Stimulated activated CD4-positive, alpha-beta T cell treated with anti-CD3 and anti-CD28 coated beads, Interleukin-12 subunit alpha, Interleukin-12 subunit beta, amount 100 ng/mL, for 48 hours (primary cell): ENCODE measurements at places on chromosomes 11 and 22.

DNA sequence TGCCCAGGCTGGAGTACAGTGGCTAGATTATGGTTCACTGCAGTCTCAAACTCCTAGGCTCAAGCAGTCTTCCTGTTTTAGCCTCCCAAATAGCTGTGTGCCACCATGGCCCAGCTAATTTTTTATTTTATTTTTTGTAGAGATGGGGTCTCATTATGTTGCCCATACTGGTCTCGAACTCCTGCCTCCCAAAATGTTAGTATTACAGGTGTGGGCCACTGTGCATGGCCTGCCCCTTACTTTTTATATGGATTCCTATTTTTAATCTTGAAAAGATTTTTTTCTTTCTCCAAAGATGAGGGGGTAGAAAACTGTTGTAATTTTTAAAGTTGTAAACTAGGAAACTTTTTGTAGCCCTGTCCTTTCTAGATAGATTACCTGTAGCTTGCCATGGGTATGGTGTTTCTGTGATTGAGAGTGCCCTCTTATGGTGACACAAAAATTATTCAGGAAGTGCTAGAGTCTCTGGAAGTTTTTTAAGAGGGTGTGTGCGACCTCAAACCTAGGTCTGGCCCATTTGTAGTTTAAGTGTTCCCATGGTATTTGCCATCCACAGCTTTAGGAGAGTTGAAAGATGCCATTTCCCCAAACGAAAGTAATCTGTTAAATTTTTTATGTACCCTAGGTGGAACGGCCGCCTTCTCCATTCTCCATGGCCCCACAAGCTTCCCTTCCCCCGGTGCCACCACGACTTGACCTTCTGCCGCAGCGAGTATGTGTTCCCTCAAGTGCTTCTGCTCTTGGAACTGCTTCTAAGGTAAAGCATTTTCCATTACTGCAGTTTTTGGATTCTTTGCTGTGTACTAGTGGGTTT is 32.4 kb downstream of the MCAM start:
- no peak for DNase-seq

DNA sequence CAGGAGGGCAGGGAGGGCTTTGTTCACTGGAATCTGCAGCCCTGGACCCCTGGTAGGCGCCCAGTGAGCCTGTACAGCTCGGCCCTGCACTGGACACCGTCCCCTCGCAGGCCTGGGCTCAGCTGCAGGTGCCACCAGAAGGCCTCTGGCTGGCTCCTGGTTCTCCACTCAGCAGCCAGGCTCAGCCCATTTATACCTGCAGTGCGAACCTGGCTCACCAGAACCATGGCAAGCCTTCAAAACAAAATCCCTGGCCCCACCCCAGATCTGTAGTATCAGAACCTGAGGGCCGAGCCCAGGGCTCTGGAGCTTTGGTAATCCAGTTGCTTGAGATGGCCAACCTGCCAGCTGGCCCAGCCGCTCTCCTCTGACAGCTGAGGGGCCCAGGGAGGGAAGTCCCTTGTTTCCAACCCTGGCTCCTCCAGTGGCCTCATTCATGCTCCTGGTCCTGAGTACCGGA is 870 bp upstream of the FREY1 start:
- DNase-seq: no peak

- DNase-seq: no peak
Measured at GRCh38 chr11:24064309-24064903, 432.4 kb upstream of the LUZP2 start.

DNA sequence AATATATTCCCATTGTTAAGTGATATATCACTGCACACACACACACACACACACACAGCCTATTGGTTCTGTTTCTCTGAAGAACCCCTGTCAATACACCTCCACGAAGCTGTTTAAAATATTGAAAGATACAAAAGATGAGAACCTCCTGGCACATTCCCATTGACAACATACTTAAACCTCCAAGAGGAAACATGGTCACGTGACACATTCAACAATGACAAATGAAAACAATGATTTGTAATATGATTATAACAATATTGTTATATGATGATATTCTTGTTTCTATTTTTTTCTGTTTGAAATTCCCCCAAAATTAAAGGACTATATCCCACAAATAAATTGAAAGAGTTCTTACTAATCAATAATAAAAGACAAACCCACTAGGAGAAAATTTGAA is 1344.9 kb downstream of the BRD1 start:
- no peak for DNase-seq

DNA sequence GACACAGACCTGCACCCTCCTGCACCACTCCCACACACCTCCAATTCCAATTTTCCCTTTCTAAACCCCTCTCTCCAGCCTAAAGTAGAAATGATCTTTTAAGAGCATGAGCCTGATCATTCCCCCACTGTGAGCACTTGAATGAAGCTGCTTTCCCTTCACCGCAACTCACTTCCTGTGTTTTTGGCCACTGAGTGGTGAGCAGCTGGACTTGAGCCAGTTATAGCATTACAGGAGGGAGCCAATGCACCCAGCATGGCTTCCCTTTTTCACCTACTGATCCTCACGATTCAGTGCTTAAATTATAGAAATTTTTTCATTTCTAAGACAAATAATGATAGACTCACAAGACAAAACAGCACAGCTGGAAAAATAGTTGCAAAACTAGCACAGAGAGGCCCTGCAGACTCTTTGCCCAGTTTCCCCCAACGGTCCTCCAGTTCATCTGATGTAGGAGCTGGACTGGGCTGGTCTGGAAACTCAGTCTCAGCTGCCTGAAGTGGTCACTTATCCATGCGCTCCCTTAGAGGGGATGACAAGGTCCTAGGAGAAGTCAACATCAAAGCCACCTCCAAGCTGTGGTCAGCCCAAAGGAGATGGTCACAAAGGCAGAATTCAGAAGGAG is 9.7 kb upstream of the APOL4 start:
- DNase-seq: no peak

- DNase-seq: no peak
Measured at GRCh38 chr11:19957294-19957943, 202.9 kb downstream of the DBX1 start.

DNA sequence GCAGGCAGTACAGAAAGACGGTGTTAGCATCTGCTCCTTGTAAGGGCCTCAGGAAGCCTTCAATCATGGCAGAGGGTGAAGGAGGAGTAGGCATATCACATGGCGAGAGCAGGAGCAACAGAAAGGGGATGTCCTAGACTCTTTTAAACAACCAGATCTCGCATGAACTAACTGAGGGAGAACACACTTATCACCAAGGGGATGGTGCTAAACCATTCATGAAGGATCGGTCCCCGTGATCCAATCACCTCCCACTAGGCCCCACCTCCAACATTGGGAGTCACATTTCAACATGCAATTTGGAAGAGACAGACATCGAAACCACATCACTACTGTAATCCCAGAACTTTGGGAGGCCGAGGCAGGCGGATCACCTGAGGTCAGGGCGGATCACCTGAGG is 39.9 kb upstream of the LIPT2 start:
- DNase-seq: no peak

- no peak for DNase-seq
Measured at GRCh38 chr11:11389238-11389637, 36.2 kb upstream of the CSNK2A3 start.

GRCh38 chr11:98040061-98040808 is 980.5 kb upstream of the CNTN5 start:
- no peak for DNase-seq

GRCh38 chr22:34344702-34345101 is 424.4 kb upstream of the LARGE1 start:
- DNase-seq: no peak

DNA sequence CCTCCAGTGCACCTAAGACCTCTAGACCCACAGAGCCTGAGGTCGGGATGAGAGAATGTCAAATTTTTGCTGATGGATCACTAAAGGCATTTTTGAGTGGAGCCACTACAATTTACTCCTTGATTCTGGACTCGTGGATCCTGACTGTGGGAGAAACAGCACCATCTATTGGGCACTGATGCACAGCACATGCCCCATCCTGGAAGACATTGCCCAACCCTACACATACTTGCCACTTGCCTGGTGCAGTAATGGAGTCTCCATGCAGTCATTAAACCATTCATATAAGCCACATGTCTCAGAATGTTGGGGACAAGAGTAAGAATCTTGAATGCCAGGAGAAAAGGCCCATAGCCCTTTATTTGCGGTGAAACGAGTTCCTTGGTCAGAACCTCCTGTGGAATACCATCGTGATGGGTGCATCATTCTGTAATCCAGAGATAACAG is 103.9 kb downstream of the GGTLC2 start:
- no peak for DNase-seq

DNA sequence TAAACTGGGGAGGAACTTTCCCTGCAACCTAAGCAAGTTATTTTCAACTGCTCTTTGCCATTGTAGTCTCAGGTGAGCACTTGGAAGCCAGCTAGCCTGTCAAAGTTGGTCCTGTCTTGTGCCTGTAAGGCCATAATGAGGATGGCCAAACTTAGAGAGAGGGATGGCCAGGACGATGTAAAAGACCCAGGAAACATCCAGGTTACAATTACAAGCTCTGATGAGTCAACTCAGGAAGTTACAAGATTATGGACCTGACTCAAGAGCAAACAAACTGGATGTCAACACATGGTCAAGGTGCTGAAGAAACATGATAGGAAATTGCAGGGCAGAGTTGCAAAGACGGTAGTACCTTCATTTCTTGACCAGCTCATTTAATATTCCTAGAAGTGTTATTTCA is 1.6 kb downstream of the GTPBP1 start:
- no peak for DNase-seq

- DNase-seq: no peak
Measured at GRCh38 chr11:78277314-78277994, 88.7 kb downstream of the USP35 start.

GRCh38 chr11:32870676-32871075 is 21.9 kb upstream of the QSER1 start:
- no peak for DNase-seq

GRCh38 chr22:18973264-18974031 is 37.4 kb upstream of the PRODH start:
- no peak for DNase-seq

DNA sequence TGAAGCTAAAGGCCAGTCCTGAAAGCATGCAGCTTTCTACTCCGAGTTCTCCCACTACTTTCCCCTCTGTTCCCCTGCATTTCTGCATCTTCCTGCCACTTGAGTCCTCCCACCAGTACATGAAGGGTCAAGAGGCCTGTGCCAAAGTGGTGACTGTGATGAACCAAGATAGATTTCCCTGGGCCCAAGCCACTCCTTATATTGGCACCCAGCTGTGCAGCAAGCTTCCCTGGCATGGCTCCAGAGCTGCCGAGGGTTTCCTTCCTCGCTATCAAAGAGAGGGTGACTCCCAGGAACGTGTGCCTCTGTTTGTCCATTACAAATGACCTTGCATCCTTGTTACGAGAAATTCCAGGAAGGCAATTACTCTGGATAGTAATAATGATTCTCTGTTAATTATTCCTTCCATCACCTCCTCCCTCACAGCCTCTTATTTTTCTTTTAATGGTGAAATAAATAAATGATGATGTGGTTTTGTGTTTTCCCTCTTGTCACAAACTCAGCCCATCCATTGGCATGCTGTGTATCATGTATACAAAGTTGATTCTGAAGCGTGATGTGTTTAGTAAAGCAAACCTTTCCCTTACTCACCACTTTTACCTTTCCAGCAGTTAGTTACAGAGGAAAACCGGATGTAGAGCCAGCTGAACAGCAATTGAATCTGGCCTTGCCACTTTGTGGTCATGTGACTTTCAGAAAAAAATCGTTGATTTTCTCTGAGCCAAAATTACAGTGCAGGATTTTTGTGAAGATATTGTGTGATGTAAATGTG is 8.3 kb downstream of the SRSF8 start:
- DNase-seq: no peak

DNA sequence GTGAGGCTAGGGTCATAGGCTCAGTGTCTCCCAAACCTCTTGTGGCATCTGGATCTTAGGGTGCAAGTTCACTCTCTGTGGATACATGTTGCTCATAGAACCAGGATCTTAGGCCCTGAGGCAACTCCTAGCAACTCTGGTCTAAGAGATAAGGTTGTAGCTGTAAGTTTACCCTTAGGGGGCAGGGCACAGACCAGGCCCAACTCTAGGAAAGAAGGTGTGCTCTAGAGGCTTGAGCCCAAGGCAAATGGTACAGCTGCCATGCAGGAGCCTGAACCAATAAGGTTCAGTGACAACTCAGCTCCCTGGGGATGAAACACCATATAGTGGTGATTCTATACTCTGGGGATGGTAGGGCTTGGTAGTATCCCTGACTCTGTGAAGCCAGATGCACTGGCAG is 17.8 kb downstream of the CALCB start:
- no peak for DNase-seq

DNA sequence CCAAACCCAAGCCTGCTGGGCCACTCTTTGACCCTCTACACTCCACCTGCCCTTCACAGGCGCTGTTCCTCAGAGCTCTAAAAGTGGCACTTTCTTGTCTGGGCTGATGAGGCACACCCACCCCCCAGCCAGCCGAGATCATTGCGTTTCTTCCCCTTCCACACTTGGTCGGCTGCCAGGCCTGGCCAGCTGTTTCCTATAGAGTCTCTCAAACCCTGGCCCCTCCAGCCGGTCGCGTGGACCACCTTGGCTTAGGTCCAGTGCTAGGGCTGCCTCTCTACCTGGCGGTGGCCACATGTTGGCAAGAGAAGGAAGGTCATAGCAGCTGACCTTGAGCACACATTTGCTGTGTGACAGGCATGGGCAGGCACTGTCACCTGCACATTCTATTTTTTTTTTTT is 60.6 kb downstream of the PPP6R2 start:
- no peak for DNase-seq

- no peak for DNase-seq
Measured at GRCh38 chr11:130891326-130891725, 25.0 kb downstream of the SNX19 start.

GRCh38 chr11:3959015-3959902 is 103.8 kb downstream of the STIM1 start:
- no peak for DNase-seq

- DNase-seq: no peak
Measured at GRCh38 chr11:112620621-112621394, 340.4 kb upstream of the NCAM1 start.

- no peak for DNase-seq
Measured at GRCh38 chr11:114207096-114207495, 89.1 kb upstream of the NNMT start.

GRCh38 chr11:17076517-17077239 is 789 bp downstream of the RPS13 start:
- DNase-seq: no peak

- DNase-seq: no peak
Measured at GRCh38 chr11:5713695-5714094, 22.6 kb upstream of the OR56B1 start.

GRCh38 chr11:74010306-74011300 is 1.7 kb upstream of the UCP3 start:
- DNase-seq: no peak

DNA sequence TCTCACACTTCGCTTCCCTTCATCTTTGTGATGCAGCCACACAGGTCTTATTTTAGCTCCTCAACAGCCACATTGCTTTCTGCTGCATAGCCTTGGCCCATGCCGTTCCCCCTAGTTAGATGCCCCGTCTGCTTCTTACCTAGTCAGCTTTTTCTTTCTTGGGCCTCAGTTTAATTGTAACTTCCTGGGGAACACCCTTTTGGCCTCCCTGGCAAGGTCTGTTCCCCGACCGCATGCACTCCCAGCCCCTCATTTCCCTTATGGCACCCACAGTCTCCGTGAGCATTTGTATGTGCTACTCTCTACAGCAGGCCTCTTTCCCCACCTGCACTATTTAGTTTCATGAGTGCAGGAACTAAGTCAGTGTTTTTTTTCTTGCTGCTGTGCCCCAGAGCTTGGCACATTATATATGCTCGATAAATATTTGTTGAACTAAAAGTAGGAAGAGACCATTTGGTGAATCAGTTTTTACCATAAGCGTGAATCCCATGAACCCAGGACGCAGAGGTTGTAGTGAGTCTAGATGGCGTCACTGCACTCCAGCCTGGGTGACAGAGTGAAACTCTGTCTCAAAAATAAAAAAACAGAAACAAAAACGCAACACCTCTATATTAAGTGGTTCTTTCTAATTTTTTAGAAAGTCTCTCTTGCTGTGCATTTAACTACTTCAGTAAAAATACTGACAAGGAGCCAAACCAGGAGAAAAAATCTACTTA is 38.5 kb downstream of the TNRC6B start:
- no peak for DNase-seq
